ENCODE measurements at places on chromosomes 4 and X. TPM values are rescaled to one million over a fixed set of nuclear protein-coding genes. Genes with fewer than 3 reads are reported as not detected.

The GTPBP6 gene
- 43.8 TPM for total RNA-seq

The VEGFC gene
- total RNA-seq, result 2.8 TPM

The TCEAL6 gene
- 51.9 TPM for total RNA-seq

The PRAF2 gene
- 58.7 TPM for total RNA-seq

DNA sequence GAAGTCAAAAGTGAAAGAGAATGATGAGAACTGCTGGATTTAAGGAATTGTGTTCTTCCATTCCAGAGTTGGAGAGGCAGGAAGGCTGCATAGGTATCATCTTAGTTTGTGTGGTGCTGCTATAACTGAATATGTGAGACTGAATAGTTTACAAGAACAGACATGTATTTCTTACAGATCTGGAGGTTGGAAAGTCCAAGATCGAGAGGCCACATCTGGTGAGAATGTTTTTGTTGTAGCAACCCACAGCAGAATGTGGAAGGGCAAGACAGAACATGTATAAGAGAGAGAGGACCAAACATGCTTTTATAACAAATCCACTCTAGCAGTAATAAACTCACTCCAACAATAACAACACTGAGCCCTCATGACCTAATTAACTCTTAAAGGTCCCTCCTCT, 408.6 kb downstream of the FAM47B start:
- no peak overlapping the region for H3K4me3 ChIP-seq
- H3K4me1 ChIP-seq, result no peaks in the 10 kb centered on the region
- no peak for DNase-seq
- H3K27ac ChIP-seq, result no peak overlapping the region

DNA sequence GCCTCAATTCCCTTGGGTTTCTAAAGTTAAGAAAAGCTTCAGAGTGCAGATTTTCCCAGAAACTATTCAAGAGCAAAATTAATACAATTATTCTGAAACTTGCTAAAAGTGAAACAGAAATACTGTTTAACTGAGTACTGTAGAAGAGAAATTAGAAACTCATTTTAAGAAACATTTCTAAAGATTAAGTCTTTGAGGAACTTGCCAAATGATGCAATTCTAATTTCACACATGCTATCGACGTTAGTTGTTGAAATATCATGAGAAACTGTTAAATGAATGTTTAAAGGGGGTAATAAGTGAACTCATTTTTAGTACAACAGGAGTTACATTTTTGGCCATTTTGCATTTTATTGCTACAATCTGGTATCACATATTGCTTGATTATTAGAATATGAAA, 125.3 kb upstream of the MAOA start:
- H3K27me3 ChIP-seq, result no peaks in the 10 kb centered on the region
- no peaks in the 10 kb centered on the region for H3K4me1 ChIP-seq
- no peak overlapping the region for H3K4me3 ChIP-seq
- no peak overlapping the region for H3K27ac ChIP-seq

GRCh38 chrX:128728943-128729342, 676.7 kb upstream of the ACTRT1 start:
- H3K27ac ChIP-seq, result no peak overlapping the region
- no peaks in the 10 kb centered on the region for H3K36me3 ChIP-seq
- no peaks in the 10 kb centered on the region for H3K27me3 ChIP-seq
- H3K4me1 ChIP-seq, result no peaks in the 10 kb centered on the region
- no peak for DNase-seq
- no peak overlapping the region for H3K4me3 ChIP-seq

GRCh38 chr4:148289740-148290139, 152.5 kb downstream of the NR3C2 start:
- H3K27me3 ChIP-seq, result no peaks in the 10 kb centered on the region
- DNase-seq, result no peak
- H3K4me3 ChIP-seq, result no peak overlapping the region
- H3K4me1 ChIP-seq, result peaks cover 7% of the 10 kb centered on the region

DNA sequence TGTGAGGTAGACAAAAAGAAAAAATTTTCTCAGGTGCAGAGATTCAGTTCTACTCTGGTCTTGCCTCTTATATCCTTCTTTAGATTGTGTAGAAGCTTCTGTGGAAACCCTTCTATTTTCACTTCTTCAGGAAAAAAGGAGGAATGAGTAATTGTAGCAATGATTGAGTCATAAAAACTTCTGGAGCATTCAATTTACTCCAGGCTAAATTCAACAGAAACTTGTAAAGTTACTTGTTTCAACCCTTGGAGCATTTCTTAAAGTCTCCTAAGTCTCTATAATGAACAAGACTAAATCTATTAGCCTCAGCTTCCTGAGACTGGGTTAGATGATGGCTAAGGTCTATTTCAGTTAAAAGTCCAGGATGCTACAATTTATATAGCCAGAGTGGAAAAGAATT, 29.9 kb downstream of the BOD1L1 start:
- no peak overlapping the region for H3K27ac ChIP-seq
- H3K4me1 ChIP-seq, result peaks cover 4% of the 10 kb centered on the region
- DNase-seq, result no peak
- no peak overlapping the region for H3K4me3 ChIP-seq
- H3K27me3 ChIP-seq, result no peaks in the 10 kb centered on the region

DNA sequence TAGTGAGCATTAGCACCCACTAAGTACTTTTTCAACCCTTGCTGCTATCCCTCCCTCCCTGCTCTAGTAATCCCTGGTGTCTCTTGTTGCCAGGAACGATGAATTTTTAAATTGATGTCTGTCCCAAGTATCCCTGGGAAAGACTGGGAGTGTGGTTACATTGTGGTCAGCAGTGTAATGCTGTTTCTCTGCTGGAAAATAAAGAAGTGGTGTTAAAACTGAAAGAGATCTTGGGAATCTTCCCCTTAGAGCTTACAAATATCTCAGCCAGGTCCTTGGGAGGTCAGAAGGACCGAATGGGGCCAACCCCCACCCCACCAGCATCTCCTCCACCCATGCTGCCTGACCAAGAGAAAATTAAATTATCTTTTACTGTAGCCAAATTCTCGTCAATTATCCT, 174.5 kb upstream of the MXRA5 start:
- no peak for DNase-seq
- H3K27me3 ChIP-seq, result no peaks in the 10 kb centered on the region
- H3K27ac ChIP-seq, result no peak overlapping the region
- H3K4me1 ChIP-seq, result no peaks in the 10 kb centered on the region
- no peaks in the 10 kb centered on the region for H3K36me3 ChIP-seq

GRCh38 chr4:182917182-182918043, at the start of gene DCTD:
Gene DCTD (minus strand): TSS chr4:182917386. CDS start chr4:182915568, 1,818 bp downstream.
- no peaks in the 10 kb centered on the region for H3K27me3 ChIP-seq
- peak within 1 kb of the TSS; percentile 90 for H3K4me3 ChIP-seq
- DNase-seq, result peak; percentile 82
- peaks cover 11% of the 10 kb centered on the region for H3K4me1 ChIP-seq
- no peaks in the 10 kb centered on the region for H3K36me3 ChIP-seq
- peak within 1 kb of the TSS; percentile 92 for H3K27ac ChIP-seq

- DNase-seq, result no peak
- no peak overlapping the region for H3K4me3 ChIP-seq
- H3K36me3 ChIP-seq, result no peaks in the 10 kb centered on the region
- no peaks in the 10 kb centered on the region for H3K27me3 ChIP-seq
- H3K4me1 ChIP-seq, result peaks cover 9% of the 10 kb centered on the region
Measured at GRCh38 chr4:6896035-6896434, 13.6 kb upstream of the TBC1D14 start.

DNA sequence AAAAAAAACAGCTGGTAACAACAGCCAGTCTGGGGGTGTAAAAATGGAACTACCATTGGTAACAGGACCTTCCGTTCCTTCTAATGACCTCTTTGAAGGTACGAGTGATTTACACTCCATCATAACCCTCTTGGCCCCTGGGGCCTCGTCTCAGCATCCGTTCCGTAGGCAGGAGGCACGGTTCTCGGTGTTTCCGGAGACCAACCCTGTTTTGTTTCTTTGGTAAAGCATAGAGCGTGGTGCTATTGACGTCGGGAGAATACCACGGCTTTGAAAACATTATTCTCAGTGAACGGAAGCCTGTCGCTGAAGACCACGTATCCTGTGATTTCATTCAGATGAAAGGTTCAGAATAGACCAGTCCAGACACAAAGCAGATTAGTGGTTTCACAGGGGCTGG, 198.9 kb downstream of the ASMT start:
- H3K27me3 ChIP-seq, result no peaks in the 10 kb centered on the region
- no peak for DNase-seq
- no peak overlapping the region for H3K4me3 ChIP-seq
- H3K4me1 ChIP-seq, result no peaks in the 10 kb centered on the region
- no peak overlapping the region for H3K27ac ChIP-seq

- peak overlapping the region; percentile 52 for H3K4me3 ChIP-seq
- H3K36me3 ChIP-seq, result no peaks in the 10 kb centered on the region
- peak overlapping the region; percentile 74 for H3K27ac ChIP-seq
- peak; percentile 32 for DNase-seq
Measured at GRCh38 chrX:153926858-153927671, 1.0 kb upstream of the ARHGAP4 start.

Data from testis (tissue), 5 donors.